Stimulated activated CD8-positive, alpha-beta memory T cell treated with anti-CD3 and anti-CD28 coated beads, Interleukin-7, amount 100 ng/mL, for 24 hours (primary cell): ENCODE measurements at places on chromosomes 3 and 15.

DNA sequence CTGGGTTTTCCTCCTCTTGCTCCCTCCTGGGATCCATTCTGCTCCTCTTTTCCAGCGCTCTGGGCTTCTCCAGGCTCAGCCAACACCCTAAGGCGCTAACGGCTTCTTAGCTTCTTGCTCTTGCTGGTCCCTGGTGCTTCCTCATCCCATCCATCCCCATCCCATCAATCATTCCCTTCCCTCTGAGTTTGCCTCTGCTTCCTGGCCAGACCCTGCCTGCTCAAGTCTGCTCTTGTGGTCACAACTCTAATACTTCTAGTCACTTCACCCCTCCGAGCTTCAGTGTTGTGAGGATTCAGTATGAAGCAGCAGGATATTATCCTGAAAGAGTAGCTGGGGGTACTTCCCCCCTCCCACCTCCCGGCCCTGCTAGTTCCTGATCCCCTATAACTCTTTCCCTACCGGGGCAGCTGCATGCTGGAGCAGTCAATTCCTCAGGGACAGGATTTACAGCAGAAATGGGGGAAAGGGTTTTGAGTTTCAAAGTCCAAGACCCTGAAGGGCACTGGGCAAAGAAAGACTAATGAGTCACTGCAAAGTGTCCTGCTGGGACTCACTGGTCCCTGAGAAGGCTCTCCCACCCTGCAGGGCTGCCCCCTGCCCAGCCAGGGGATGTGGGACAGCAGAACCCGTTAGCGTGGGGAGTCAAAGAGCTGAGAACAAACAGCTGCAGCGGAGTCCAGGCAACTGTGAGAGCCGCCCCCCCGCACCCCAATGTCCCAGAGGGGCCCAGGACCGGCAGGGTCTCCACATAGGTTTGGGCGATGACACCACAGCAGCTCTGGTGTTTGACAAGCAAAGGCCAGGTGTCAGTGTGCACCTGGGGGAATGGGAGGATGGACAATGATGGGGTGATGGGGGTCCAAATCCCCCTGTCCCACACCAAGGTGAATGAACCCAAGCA lies 2.3 kb upstream of the SYNM start:
- DNase-seq = no peak

DNA sequence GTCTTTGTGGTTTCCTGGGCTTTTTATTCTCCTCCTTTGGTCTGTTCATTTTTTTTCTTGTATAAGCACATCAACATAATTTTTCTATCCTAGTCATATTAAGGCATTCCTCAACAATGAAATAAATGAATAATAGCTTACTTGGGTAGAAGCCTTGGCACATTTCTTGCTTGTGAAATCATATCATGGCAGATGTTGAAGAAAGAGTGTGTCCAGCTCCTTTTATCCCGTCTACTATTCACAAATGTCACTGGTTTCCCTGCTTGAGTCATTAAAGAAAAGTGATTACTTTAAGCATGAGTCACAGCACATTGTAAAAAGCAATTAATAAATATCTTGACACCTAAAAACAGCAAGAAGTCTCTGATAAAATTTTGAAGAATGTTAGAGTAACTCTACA lies 42.1 kb downstream of the MINAR1 start:
- DNase-seq = no peak

DNA sequence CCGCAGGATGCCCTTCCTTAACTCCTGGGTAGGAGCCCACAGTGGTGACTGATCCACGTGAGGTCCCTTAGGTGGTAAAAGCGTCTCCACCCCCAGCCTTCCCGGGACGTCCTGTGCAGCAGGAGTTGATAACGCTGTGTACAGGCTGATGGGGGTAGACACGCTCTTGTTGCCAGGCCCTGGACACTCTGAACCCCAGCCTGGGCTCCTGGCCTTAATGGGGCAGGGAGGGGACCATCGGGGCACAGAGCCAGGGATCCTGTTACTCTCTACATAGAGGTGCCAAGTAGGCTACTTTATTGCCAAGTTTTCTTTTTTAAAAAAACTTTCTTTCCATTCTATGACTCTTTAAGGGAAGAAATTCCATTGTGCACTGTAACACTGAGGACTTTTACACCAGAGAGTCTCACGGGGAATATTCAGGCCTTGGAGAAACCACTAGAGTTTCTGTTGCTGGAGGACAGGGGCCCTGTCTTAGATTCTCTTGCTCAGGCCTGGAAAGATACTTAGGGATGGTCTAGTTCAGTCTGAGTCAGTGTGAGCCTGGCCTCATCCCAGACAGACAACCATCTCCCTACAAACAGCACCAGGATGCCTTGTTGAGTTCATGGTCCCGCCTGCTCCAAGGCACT lies 104.3 kb upstream of the RNU6-1 start:
- DNase-seq = no peak

- no peak for DNase-seq
These were observed 29.1 kb upstream of the MAN2C1 start for GRCh38 chr15:75397494-75397893.

- no peak for DNase-seq
These were observed 345.1 kb downstream of the PLOD2 start for GRCh38 chr3:145815707-145816413.

DNA sequence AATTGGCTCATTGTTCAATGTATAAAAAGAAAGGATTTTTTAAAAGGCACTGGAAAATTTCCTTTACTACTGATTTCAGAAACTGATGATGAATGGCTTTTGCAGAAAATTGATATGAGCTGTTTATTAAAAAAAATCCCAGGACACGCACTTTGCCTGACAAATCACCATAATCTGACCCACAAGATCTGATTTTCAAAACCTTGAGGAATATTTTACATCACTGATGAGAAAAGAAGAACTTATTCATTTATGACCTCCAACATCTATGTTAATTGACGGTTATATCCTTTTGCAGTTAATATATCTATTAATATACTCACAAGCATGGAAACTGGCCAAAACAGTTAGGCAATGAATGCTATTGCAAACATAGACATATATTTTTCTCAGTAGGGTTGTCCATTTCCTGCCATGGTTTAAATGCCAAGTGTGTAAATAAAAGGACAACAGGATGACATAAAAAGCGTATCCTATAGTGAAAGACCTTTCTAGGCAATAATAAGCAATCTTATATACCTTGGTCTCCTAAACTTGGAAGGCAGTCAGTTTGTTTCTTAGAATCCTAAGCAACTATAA lies 109.7 kb upstream of the SLC7A14 start:
- no peak for DNase-seq

DNA sequence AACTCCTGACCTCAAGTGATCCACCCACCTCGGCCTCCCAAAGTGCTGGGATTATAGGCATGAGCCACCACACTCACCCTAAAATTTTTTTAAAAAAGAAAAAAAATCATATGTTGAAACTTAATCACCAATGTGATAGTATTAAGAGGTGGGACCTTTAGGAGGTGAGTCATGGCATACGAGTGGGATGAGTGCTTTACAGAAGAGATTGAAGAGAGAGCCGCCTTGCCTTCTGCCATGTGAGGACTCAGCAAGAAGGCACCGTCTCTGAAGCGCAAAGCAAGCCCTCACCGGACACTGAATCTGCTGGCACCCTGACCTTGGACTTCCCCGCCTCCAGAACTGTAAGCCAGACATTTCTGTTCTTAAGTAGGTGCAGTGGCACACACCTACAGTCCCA lies 5.5 kb downstream of the ARPIN start:
- no peak for DNase-seq

DNA sequence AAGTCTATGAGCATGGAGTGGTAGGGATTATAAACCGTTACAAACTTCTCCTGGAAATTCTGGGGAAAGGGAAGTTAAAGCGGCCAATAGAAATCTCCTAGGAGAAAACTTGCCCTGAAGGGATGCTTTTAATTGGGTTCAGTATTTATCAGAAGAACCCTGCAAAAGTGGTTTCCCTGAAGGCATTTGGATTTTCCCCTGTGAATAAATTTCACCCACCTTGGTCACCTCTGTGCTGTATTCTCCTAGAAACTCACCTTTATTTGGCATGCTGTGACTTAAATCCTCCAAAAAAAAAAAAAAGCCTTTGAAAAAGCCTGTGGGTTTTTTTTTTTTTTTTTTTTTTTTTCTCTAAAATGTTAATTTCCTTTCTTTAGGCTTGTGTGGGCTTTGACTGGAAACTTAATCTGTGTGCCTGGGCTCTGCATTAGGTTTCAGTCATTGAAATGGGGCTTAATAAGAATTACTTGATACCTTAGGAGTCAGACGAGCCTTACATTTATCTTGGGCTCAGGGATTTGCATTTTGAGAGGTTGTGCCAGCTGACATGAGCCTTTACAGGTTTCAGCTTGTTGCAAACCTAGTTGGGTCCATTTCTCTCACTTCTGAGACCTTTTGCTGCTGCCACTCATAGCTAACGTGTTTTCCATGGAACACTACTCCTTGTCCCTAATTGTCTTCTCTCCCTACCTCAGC lies 22.0 kb downstream of the TGFBR2 start:
- no peak for DNase-seq

GRCh38 chr3:18422972-18423371 lies 2.2 kb downstream of the SATB1 start:
- DNase-seq = no peak
